ENCODE measurements at places on chromosomes 12 and 14. TPM values are rescaled to one million over a fixed set of nuclear protein-coding genes. Genes with fewer than 3 reads are reported as not detected.

GRCh38 chr12:28930704-28931103 lies 218.4 kb upstream of the FAR2 start:
- no peaks in the 10 kb centered on the region for H3K36me3 ChIP-seq
- no peak for DNase-seq
- no peak overlapping the region for H3K27ac ChIP-seq

GRCh38 chr12:13588574-13588973 lies 392.0 kb downstream of the EMP1 start:
- H3K36me3 ChIP-seq: no peaks in the 10 kb centered on the region
- no peak overlapping the region for H3K27ac ChIP-seq
- no peak for DNase-seq
- no peaks in the 10 kb centered on the region for H3K27me3 ChIP-seq
- H3K4me3 ChIP-seq: no peak overlapping the region

ADCY4 gene
- total RNA-seq: 22.8 TPM

DNA sequence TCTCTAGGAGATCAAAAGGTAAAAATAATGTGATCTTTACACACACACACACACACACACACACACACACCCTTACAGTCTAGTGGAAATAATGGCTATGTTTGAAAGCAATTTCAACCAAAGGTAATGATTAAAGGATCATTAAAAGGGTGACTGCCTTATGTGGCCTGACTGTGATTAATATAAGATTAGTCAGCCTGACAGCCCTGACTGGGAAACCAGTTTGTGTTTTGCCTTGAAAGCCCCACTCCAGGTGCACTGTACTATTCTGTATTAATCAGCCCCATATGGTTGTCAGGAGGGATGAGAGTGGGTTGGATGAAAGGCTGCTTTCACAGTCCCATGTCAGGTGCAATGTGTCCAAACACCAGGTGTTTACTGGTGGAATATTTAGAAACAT lies 10.5 kb downstream of the RASSF9 start:
- no peaks in the 10 kb centered on the region for H3K4me1 ChIP-seq
- no peaks in the 10 kb centered on the region for H3K36me3 ChIP-seq
- no peak overlapping the region for H3K27ac ChIP-seq

Measured in uterus (tissue), 4 donors.